Fibroblast of skin of right biceps (primary cell): ENCODE measurements at places on chromosomes 4 and X.

DNA sequence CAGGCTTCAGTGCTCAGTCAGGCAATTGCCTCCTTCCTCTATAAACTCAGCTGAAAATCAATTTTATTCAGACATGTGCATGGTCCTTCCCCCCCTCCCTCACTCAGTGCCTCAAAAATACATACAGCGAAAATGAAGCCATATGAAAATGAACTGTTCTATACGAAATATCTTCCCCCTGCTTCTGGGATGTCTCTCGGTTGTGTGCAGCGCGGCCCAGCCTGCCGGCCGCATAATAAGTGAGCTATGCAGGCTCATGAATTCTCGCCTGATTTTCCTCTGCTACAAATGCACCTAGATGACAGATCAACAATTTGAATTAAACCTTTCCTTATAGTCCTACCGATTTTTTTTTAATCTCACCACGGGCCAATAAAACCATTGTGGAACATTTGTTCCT, 252.9 kb downstream of the CRLF2 start:
- DNase-seq, result no peak

DNA sequence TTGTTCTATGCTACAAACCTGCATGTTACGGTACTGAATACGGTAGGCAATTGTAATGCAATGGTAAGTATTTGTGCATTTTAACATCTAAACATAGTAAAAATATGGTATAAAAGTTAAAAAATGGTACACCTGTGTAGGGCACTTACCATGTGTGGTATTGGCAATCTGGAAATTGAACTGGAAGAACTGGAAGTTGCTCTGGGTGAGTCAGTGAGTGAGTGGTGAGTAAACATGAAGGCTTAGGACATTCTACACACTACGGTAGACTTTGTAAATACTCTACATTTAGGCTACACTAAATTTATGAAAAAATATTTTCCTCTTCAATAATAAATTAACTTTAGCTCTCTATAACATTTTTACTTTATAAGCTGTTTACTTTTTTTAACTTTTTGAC, 78.9 kb downstream of the RRAGB start:
- DNase-seq, result no peak

DNA sequence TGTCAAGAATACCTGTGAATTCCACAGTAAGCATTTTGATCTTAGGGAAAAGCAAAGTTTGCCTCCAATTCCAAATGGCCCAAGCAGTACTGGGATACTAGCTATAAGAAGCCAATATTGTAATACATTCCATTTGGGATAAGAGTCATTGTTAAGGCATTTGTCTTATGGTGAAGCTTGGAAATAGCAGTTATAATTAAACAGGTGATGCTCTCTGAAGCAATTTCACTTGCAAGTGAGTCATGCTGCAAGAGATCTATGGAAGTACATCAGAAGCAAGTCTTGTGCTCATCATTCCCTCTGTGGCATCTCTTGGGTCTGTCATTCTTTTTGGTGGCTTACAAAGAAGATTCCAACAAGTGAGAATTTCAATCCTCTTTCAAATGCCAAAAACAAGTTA, 386.4 kb upstream of the RPS6KA3 start:
- DNase-seq, result peak; percentile 39

- DNase-seq, result no peak
Observed at GRCh38 chrX:39008549-39008948, 207.3 kb downstream of the MID1IP1 start.

DNA sequence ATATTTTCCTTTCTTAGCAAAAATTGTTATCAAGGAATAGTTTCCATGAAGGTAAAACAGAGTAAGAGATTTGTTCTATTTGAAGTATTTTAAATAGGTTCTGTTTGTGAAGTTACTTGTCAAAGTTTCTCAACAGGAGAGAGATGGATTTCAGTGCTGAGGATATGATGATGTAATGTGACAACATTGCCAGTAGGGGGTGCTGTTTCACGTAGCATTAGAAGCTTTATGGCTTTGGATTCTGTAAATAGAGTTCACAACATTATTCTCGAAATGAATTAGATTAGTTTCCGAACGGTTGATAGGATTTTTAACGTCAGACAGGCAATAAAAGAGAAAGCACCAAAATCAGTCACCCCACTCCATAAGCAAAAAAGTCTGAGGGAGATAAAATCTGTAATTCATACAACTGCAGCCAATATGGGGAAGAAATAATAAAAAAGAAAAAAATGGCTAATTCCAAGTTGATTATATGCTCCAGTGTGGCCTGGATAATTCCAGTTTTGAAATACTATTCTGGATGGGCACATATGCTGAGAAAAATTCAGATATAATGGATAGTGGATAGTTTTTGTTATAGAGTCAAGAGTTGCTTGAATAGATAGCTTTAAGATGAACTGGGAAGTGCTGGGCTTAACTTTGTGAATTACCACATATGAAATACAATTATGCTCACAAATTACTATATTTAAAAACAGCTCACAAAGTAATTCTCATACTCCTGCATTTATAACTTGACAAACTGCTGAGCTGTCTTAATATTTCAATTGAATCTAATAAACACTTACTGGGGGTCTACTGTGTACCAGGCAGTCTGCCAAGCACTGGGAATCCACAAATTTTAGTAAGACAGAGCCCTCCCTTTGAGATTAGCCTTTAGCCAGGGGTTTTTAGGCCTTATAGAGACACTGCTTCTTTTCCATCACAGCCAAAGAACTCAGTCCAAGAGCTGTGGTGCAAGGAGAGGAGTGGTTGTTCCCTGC, 109.1 kb downstream of the GPAT3 start:
- DNase-seq, result peak; percentile 51

GRCh38 chr4:108008721-108009120, 19.0 kb downstream of the HADH start:
- peak; percentile 72 for DNase-seq

- no peak for DNase-seq
Observed at GRCh38 chrX:20313899-20314298, 47.2 kb upstream of the RPS6KA3 start.

DNA sequence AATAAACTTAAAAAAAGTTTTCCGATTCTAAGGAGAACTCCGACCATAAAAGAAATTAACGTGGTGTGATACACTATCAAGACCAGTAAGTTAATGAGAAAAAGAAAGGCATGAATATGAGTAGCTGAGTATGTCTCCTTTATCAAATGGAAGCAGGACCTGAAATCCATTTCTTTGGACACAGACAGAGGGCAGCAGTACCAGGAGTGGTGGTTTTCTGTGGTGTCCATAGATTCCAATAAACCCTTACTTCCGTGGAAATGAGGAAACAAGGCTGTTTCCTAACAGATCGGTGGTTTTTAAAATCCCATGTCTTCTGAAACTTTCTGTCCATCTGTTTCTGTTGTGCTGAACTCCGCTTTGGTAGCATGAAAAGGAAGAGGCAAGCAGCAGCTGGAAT, 128.5 kb upstream of the TSPAN5 start:
- DNase-seq, result no peak

DNA sequence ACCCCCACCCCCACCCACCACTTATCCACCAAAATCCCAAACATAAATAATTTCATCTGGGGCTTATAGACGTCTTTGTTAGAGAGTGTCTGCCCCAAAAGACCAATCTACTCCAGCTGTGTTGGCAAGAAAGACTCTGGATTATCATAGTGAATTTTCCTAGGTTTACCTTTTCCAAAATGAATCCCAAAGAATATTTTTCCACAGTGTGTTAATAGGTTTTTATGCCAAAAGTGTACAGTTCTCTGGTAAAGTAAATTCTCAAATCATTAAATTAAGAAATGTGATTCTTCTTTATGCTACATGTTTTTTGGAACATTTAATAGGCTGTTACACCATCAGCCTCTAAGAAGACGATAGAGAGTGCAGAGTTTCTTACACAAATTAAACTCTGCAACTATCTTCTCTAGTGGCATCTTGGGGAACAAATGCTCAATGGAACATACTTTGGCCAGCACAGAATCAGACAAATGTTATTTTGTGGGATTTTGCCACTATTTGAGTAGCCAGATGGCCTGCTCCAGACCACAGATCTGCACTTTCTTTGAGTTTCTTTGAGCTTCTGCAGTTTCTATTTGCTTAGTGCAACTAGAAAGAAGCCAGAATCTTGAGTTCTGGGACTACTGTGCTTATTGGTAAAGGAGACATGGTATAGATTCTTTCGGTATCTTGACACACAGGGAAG, 206.0 kb downstream of the KIT start:
- no peak for DNase-seq

DNA sequence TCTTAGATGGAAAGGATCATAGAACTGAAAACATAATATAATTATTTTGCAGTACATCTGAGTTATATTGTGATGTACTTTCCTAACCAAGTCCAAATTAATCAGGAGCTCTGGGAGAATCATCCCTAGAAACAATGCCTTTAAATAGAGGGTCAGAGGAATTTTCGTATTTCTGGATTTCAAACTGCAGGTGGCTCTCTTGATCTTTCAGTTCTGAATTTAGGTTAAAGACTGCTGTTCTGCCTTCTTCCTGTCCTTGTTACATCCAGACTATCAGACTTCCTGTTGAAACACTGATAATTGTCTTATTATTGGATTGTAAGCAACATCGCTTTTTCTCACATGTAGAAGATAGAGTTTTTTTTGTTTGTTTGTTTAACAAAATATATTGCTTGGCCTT, 142.7 kb downstream of the RPA4 start:
- no peak for DNase-seq

- no peak for DNase-seq
Observed at GRCh38 chrX:13473442-13474163, 95.8 kb upstream of the EGFL6 start.

DNA sequence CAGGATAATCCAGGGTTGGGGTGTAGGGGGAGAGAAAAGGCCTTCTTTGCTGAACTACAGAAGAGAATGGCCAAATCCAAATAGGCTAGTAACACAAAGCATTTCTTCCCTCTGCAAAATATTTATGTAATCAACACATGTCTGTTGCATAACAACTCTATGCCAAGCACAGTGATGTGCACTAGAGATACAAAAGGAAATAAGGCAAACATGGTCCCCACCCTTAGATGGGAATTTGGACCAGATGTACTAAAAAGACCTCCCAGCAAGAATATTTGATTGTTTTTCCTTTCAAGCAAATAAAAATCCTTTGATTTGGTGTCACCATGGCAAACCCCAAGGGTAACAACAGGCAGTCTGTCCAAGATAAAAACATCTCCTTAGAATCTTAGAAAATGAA, 177.6 kb upstream of the FGF13 start:
- DNase-seq, result no peak

DNA sequence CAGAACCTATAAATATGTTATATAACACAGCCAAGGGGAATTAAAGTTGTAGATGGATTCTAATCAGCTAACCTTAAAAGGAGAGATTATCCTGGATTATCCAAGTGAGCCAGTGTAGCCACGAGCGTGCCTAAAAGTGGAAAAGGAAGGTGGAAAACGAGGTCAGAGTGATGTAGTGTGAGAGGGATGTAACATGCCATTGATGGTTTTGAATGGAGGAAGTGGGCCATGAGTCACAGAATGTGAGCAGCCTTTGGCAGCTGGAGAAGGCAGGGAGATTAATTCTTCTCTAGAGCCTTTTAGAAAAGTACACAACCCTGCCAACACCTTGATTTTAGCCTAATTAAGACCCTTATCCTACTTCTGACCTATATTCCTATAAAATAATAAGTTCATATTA, 149.1 kb downstream of the SLC39A8 start:
- DNase-seq, result peak; percentile 5

DNA sequence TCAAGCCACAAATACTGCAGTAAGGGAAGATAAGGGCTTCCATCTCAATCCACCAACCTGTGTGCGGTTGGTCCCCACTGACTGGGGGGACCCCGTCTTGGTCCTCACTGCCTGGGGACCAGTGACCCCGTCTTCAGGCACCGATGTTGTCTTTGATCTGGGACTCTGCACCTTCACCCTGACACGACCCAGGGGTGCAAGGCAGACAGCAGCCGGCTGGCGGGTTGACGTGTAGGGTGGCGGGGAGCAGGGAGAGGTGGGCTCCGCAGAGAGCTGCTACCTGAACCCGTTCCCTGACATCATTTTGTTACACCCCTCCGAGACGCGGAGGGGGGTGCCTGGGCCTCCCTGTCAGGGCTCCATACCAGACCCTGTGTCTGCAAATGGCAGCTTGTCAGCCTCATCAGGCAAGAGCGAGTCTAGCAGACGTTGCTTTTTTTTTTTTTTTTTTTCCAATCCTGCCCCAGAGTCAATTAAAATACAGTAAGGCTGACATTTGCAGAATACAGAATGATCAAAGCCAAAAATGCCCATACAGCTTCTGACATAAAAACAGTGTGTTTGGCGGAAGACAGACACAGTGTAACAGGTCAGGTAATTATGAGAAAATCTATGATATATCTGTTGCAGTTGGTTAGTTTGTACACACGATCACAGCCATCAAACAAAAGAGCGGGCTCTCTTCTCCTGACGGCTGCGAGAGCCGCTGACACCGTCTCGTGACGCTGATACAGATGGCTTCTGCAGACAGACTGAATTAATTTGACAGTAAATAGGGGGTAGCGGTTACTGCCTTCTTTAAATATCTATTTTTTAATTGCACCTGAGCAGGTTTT, 118.6 kb downstream of the CRLF2 start:
- DNase-seq, result no peak

- no peak for DNase-seq
Observed at GRCh38 chrX:69282893-69283690, 117.8 kb upstream of the PJA1 start.

- DNase-seq, result no peak
Observed at GRCh38 chr4:22233230-22233629, 282.6 kb downstream of the ADGRA3 start.

- no peak for DNase-seq
Observed at GRCh38 chrX:99549381-99549780, 860.7 kb downstream of the PCDH19 start.

- peak; percentile 29 for DNase-seq
Observed at GRCh38 chrX:104318330-104319009, 63.7 kb upstream of the ESX1 start.

GRCh38 chrX:133482056-133482952, 67.0 kb upstream of the GPC4 start:
- peak; percentile 65 for DNase-seq

DNA sequence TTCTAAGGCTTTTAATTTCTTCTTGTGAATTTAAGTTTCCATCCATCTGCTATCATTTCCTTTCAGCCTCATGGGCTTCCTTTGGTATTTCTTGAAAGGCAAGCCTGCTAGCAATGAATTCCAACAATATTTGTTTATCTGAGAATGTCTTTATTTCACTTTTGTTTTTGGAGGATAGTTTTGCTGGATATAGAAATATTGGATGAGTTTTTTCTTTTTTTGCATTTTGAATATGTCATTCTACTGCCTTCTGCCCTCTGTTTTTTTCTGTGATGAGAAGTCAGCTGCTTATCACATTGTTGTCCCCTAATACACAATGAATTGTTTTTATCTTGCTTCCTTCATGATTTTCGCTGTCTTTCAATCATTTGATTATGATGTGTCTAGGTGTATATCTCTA, 13.2 kb upstream of the SORCS2 start:
- DNase-seq, result no peak

DNA sequence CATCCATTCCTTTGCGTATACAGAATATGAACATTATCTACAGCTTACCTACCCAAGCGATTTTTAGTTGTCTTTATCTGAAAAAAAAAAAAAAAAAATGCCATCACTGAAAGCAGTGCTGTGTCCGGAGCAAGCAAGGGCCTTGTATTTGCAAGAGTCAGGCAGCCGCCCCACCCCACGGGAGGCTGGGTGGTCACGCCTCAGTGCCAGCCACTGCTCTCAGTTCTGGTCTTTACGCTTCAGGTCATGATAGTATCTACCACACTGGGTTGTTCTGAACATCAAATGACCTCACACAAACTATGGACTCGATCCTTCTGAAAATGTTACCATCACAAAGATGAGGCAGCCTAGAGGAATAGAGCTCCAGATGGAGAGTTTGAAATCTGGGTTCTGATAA, 62.7 kb upstream of the HELT start:
- DNase-seq, result no peak

GRCh38 chr4:109730619-109731545, 1.0 kb upstream of the PLA2G12A start:
- DNase-seq, result peak; percentile 2
